ENCODE measurements at places on chromosomes 11 and 22.

GRCh38 chr22:49633010-49633324 is 194.7 kb downstream of the BRD1 start:
- no peak for DNase-seq

DNA sequence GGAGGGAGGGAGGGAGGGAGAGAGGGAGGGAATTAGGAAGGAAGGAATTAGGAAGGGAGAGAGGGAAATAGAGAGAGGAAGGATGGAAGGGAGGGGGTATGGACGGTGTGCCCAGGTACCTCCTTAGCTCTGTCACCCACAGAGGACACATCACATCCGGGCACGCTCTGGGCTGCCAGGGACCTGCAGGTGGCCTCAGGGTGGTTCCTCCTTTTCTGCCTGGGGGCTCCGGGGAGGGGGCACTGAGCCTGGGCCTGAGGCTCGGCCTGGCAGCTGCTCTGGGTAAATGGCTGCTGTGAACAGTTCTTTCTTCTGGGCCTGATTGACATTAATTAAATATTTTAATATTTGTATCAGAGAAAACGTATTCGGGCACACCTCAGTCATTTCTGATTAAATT is 733.5 kb downstream of the BRD1 start:
- no peak for DNase-seq

GRCh38 chr11:56923116-56923515 is 65.6 kb upstream of the OR5AK2 start:
- no peak for DNase-seq

DNA sequence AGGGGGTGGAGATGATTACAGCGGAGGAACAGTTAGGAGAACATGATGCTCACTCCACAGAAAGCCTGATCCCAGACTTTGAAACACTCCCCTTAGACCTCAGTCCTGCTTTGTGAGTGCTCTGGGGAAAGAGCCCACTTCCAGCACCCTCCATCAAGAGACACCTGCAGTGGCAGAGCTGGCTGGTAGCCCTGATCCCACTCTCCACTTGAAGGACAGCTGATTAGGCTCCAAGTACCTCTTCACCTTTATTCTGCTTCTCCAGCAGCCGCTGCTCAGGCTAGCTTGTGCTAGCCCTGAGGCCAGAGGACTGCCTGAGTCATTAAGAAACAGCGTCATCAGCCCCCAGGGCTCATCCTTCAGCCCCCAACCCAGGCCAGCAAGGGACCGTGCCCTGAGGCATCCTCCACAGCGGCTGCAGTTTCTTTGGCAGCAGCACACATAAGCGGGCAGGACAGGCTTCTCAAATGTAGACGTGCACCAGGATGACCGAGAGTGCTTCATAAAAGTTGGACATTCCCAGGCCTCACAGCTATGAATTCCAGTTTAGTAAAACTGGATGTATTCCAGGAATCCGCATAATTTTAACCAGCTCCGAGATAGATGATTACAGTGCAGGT is 146.0 kb upstream of the TBCEL start:
- no peak for DNase-seq

DNA sequence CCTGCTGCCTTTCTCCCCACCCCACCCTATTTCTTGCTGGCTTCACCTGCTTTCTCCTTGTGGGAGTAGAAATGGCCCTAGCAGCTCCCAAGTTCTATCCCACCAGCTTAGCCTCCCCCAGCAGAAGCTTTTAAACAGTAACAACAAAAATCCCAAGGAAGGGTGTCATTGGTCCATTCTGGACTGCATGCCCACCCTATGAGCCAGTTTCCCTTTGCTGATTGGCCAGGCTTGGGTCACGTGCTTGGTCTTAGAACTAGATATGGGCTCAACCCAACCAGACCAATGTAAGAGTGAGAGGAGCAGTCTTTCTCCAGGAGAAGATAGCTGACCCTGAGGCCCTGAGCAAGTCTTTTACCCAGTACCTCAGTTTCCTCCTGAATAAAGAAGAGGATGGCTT is 2.3 kb downstream of the MTFP1 start:
- DNase-seq: no peak

DNA sequence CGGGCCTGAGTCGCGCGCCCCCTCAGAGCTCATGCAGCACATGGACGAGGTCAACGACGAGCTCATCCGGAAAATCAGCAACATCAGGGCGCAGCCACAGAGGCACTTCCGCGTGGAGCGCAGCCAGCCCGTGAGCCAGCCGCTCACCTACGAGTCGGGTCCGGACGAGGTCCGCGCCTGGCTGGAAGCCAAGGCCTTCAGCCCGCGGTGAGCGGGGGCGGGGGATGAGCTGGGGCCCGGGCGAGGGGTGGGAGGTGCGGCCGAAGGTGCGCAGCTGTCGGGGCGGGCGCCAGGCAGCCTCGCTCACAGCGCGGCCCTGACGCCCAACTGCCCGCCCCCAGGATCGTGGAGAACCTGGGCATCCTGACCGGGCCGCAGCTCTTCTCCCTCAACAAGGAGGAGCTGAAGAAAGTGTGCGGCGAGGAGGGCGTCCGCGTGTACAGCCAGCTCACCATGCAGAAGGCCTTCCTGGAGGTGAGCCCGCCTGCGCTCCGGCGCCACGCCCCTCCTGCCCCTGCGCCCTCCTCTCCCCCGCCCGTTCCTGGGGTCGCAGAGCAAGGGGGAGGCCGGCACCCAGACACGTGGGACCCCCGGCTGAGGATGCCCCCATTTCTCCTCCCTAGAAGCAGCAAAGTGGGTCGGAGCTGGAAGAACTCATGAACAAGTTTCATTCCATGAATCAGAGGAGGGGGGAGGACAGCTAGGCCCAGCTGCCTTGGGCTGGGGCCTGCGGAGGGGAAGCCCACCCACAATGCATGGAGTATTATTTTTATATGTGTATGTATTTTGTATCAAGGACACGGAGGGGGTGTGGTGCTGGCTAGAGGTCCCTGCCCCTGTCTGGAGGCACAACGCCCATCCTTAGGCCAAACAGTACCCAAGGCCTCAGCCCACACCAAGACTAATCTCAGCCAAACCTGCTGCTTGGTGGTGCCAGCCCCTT is 20.5 kb downstream of the EPS8L2 start:
- peak; percentile 66 for DNase-seq

GRCh38 chr11:111334532-111335502 is 36.5 kb downstream of the POU2AF3 start:
- no peak for DNase-seq

DNA sequence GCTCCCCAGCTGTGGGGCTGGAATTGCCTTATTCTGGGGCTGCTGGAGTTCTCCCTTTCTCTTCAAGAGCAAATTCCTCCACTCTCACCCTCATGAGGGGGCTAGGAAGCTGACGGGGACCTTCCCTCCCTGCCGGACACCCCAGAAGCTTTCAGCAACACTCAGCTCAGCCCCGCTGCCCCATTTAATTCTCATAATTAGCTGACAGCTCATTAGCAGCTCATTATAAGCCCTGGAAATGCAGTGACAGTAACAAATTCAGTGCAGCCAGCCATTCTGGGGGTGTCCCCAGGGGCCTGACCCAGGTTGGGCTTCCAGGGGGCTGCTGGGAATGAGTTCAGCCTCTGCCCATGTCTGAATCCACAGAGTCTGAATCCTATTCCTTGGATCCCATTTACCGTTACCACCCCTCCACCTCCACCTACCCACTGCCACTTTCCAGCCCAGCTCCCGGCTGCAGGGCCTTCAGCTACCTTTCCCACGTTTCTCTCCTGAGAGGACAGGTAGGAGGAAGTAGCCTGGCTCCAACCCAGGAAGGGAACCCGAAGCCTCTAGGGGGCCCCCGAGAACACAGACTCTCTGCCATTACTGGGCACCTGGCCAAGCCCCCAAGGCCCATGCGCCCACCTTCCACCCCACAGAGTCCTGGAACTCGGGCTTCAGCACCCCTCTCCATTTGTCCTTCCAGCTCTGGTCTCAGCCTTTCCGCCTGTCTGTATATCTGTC is 101.7 kb upstream of the LMO1 start:
- DNase-seq: no peak

DNA sequence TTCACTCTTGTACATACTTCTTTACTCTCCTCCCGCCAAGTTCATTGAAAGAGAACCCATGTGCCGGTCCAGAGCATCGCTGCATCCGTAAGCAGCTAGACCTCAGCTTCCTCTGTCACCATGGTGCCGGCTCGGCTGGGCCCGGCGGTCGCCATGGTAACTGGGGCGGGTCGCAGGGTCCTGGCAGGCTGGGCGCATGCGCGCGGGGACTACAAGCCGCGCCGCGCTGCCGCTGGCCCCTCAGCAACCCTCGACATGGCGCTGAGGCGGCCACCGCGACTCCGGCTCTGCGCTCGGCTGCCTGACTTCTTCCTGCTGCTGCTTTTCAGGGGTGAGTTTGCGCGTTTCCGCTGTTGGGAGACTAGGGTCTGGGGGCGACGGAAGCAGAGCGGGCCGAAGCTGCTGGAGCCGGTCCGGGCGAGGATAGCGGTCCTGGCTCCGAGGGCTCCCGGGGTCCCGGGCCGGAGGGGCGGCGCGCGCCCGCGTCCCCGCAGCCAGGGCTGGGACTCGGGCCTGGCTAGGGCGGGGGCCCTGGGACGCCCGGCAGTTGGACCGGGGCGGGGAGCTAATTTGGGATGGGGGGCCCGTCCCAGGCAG is at the start of gene JAM3:
TSS of gene JAM3 (plus strand) at position 244 of the 597 bp plus-strand sequence. CDS start at position 256, 12 bp downstream.
- peak; percentile 98 for DNase-seq

- no peak for DNase-seq
Measured at GRCh38 chr11:84289381-84289906, 1003.3 kb upstream of the CCDC90B start.

DNA sequence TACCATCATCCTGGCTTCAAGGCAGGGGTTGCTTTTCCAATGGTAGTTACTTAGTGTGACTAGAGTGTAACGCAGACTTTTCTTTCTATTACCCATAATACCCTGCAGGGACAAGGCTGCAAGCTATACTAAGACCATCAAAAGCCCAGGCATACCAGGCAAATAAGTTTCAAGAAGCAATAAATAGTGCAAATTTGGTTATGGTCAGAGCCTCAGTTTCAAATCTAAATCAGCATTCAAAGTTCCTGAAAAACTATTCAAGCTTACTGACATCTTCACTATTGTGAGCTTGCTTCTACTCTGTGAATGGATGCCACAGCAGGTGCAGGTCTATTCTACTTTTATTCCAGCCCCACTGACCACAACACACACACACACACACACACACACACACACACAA is 2.5 kb upstream of the HBB start:
- no peak for DNase-seq

DNA sequence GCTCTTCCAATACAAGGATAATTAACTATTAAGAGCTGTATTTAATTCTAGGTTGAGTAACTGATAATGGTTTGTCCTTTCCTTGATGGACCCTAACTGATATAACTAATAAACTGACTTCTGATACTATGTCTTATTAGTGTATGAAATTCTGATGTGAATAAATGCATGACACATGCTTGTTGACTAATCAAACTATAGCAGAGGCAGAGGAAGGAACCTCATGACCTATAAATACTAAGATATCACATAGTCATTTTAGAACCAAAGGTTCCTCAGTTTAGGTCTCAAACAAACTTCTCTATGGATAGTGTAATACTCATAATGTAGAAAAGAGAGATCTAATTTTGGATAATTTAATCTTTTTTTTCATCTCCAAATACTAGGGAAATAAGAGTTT is 4.8 kb upstream of the HBD start:
- DNase-seq: no peak

DNA sequence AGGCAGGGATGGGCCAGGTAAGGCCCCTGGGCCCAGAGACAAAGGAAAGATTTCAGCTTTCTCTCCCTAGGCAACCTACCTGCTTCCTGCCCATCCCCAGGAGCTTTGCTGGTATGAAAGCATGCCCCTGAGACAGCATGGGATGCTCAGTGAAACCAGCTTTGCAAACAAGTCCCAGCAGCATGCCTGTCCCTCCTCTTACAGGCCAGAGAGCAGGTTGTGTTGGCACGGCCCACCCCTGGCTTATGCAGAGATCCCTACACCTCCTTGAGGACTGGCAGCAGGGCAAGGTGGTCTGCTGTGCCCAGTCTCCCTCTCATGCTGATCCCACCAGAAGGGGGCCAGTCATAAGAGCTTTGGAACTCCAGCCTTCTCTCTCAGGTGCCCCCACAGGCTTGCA is 3.1 kb downstream of the SCN4B start:
- DNase-seq: no peak

DNA sequence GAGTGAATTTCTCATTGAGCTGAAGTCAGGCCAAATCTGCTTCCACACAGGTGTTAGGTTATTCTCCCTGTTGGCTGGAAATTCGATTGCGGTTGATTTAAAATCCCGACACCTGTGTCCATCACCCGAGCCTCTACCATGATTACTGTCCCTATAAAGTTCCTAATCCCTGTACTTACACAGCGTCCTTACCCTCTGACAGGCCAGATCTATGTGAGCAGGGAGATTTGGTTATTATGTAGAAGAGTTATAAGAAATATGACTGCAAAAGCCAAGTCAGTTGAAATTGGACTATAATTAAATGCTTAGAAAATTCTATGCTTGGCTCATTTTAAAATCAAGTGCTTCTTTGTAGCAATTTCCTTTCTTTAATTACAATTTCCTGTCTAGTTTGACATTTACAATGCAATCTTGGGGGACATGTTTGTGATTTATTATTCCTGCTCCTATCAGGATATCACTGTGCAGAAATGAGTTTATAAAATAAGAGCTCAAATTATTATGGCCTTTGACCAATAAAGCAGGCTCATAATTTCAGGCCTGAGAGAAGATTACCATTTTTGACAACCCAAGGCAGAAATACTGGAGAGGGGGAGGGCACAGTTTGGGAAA is 32.5 kb upstream of the LMO1 start:
- DNase-seq: no peak

- no peak for DNase-seq
Measured at GRCh38 chr11:15493921-15494620, 379.3 kb downstream of the INSC start.

DNA sequence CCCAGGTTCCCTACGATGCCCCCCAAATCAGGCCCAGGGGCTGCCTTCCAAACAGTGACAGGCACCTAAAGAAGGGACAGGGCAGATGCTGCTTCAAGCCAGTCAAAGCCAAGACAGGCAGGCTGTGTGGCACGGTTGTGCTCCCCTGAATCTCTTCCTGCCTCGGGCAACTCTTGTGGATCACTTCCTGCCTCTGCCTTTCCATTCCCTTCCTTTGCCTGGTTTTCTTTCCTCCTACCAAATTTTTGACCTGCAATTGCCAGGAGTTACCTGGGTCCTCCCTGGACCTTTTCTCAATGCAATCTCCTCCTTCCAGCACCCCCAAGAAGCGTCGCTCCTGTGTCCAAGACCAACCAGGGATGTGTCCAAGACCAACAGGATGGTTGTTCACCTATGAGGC is 5.5 kb downstream of the C11orf16 start:
- no peak for DNase-seq

GRCh38 chr22:43600265-43600664 is 188.5 kb downstream of the MPPED1 start:
- DNase-seq: no peak

Measured in B cell (primary cell).